ENCODE measurements at places on chromosomes 7 and 10. TPM values are rescaled to one million over a fixed set of nuclear protein-coding genes. Genes with fewer than 3 reads are reported as not detected.

Gene SPRN
- total RNA-seq, result under 0.01 TPM

Gene IQCE
- total RNA-seq, result 6.0 TPM

Gene SHH
- total RNA-seq, result 0.38 TPM

Gene PDE6C
- not detected for total RNA-seq

Gene SFTPA1
- not detected for total RNA-seq

Gene GSTO2
- total RNA-seq, result 0.66 TPM

Gene MAT1A
- total RNA-seq, result not detected

Gene OR6V1
- total RNA-seq, result not detected

Gene MUC3A
- total RNA-seq, result under 0.01 TPM

Gene SNCG
- total RNA-seq, result 74.1 TPM

Gene SPDYE8
- total RNA-seq, result not detected

Gene PODXL
- 66.4 TPM for total RNA-seq

Gene PAPOLB
- under 0.01 TPM for total RNA-seq

Gene PVRIG
- total RNA-seq, result not detected

Gene TET1
- 0.56 TPM for total RNA-seq

Gene ZMYND11
- 41.1 TPM for total RNA-seq

Gene ACTL6B
- not detected for total RNA-seq

Gene SEC24C
- total RNA-seq, result 70.7 TPM

Gene CCDC136
- 3.6 TPM for total RNA-seq

Gene VSTM2A
- not detected for total RNA-seq

Gene LIPM
- not detected for total RNA-seq

Gene CTAGE6
- total RNA-seq, result 2.2 TPM

Gene CISD1
- 36.2 TPM for total RNA-seq

Gene EPO
- total RNA-seq, result not detected

Gene CHN2
- total RNA-seq, result under 0.01 TPM

Gene AKR1C8
- not detected for total RNA-seq

Gene FAM241B
- 0.18 TPM for total RNA-seq

Gene TRIM50
- total RNA-seq, result not detected

Data from endothelial cell of coronary artery (primary cell).